BE2C (cell line): ENCODE measurements at places on chromosomes 2 and 18.

- DNase-seq = no peak
Observed at GRCh38 chr2:239307921-239308613, 92.8 kb downstream of the HDAC4 start.

GRCh38 chr2:130846686-130847375 is 10.1 kb downstream of the ARHGEF4 start:
- DNase-seq = no peak

DNA sequence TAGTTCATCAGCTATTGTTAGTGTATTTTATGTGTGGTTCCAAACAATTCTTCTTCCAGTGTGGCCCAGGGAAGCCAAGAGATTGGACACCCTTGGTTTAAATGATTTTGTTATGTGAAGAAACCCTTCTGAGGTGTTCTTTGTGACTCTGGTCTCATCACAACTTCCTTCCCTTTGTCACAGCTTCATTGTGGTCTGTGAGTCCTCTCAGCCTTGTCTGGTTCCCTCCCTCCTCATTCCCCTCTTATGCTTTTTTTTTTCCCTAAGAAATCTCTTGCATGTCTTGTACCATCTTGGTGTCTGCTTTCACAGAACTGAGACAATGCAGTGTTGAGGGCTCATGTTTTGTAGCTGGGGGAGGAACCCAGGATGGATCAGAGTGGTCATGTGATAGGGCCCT is 118.9 kb downstream of the TMEM182 start:
- DNase-seq = no peak

GRCh38 chr2:215421859-215422461 is 13.9 kb downstream of the FN1 start:
- DNase-seq = no peak
